Calu3 (cell line): ENCODE measurements at places on chromosomes 1 and 21.

DNA sequence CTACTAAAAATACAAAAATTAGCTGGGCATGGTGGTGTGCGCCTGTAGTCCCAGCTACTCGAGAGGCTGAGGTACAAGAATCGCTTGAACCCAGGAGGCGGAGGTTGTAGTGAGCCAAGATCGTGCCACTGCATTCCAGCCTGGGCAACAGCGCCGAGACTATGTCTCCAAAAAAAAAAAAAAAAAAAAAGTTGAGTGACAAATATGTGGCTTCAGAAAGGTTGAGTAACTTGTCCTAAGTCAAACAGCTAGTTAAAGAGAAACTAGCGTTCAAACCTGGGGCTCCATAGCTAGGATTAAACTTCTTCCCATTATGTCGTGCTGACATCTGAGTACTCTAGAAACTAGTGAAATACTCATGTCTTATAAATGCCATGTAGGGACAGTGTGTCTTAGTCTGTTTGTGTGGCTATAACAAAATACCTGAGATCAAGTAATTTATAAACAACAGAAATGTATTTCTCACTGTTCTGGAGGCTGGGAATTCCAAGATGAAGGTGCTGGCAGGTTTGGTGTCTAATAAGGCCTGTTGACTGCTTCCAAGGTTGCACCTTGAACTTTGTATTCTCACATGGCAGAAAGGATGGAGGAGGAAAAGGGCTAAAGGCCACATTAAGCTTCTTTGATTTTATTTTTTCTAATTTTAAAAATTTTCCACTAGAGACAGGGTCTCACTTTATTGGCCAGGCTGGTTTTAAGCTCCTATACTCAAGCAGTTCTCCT is 12.0 kb downstream of the AK4 start:
- no peak for DNase-seq

DNA sequence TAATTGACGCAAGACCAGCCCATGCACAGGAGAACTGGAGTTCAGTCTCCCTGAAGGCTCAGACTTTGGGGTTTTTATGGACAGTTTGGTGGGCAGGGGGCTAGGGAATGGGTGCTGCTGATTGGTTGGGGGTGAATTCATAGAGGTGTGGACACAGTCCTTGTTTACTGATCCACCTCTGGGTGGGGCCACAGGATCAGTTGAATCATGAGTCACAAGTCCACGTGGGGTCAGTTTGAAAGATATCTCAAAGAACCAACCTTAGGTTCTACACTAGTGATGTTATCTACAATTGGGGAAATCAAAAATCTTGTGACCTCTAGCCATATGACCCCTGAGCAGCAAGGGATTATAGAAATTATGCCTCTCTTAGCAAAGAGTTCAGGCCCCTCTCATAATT is 127.9 kb upstream of the L1TD1 start:
- no peak for DNase-seq

- peak; percentile 77 for DNase-seq
Observed at GRCh38 chr1:5514527-5515183, 477.6 kb downstream of the NPHP4 start.

- DNase-seq: peak; percentile 83
Observed at GRCh38 chr1:156082309-156083091, at the start of gene MEX3A. MEX3A (minus strand) TSS chr1:156082465; CDS start chr1:156081998, 467 bp downstream.

DNA sequence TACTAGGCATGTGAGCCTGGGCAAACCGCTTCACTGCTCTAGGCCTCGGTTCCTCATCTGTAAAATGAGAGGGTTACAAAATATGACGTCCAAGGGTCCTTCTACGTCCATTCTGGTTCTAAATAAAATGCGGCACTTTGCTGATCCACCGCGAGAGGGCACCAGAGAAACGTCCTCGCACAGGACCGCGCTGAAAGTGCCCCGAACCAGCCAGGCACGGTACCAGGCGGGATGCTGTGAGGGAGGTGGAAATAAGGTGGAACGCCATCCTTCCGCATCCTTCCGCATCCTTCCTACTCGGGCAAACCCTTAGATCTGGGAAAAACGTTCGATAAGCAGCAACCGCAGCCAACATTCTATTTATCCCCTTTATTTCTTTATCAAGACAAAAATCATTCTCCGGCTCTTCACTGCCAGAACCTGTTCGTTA is 60.3 kb upstream of the KRTAP19-8 start:
- peak; percentile 62 for DNase-seq

DNA sequence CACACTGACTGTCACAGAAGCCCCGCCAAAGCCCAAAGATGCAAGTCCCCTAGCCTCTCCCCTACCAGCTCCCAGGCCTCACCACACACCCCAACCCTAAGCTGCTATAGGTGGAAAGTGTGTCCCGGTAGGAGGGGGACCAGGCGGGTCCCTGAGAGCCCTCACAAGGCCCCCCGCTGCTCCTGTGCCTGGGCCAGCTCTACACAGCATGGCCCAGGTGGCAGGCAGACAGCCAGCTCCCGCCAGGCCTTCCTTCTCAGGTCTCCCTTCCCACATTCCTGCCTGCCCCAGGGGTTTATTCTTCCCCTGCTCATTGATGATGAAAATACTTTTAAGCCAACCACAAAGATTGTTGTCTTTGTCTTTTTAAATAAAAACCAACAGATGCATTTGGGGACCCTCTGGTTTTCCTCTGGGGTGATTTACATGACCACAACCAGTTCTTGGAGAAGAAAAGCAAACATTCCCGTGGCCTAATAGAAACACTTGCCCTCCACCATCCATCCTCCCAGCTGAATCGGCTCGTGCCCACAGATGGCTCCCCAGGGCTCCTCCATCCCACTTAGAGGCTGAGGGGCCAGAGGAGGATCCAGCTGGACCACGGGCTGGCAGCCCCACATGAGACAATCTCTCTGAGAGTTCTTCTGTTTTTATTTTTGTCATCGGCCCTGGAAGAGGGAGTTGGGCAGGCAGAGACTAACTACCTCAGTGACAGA is 93.1 kb downstream of the DMRTB1 start:
- no peak for DNase-seq

GRCh38 chr1:213899413-213899812 is 88.4 kb upstream of the PROX1 start:
- DNase-seq: no peak

GRCh38 chr1:3680488-3681230 is 28.3 kb downstream of the TP73 start:
- DNase-seq: no peak

DNA sequence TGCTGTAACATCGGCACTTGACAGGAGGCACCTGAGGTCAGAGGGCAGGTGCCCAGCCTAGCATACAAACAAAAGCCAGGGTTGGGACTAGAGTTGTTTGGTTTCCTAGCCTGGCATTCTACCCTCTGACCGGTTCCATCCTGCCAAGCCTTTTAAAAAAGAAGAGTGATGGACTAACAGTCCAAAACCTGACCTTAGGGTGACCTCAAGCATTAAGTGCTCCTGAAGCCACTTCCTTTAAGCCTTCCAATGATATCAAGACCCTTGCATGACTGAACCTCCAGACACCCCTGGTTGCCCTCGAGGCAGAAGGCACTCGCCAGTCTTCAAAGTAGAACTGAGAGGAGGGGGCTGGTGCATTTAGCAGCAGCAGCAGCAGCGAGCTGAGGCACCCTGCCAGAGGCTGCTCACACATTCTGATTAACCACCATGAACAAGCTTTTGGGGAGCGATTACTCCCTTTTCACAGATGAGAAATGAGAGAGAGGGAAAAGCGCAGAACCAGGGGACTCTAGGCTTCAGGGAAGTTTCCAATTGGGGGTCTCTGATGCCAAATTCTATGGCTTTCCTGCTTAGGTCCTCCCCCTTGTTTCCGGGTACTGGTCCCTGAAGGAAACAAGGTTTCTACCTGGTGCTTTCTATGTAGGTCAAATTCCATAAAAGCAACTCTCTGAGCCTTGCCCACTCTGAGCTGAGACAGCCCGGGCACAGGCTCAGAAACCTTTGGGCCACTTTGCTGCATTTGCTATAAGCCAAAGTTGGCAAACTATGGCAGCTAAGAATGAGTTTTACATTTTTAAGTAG is 9.2 kb downstream of the SLC2A1 start:
- DNase-seq: no peak

DNA sequence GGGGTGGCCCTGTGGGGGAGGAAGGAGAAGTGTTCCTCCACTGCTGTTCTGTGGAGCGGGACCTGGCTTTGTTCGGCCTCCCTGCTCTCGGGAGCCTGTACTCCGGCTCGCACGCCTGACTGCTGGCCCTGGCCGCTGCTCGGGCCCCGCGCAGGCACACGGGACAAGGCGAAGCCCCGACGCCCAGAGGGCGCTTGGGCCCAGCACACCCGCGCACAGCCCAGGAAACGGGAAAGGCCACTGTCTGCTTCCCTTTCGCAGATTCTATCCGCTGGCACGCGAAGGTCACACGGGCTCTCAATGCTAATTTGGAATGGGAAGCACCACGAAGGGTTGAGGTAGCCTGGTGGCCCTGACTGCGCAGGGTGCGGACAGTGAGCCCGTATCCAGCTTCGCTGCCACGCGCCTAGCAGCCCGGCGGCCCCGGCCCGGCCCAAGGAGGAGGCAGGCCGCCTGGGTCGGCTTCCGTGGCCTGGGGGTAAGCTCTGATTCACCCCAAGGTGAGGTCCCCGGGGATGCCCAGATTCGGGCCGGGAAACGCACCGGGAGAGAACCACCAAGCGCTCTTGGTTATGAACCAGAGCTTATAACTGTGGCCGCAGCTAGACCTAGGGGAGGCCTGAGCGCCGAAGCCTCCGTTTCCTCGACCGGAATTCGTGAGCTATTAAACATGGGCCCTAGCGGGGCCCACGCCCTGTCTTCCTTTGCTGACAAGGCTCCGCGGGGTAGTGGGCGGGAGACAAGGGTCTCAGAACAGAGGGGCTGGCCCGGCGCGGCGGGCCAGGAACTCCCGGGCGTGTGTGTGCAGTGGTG is 19.7 kb upstream of the TBX15 start:
- no peak for DNase-seq

- DNase-seq: no peak
Observed at GRCh38 chr1:204108312-204109141, 35.6 kb downstream of the SOX13 start.
